ENCODE measurements at places on chromosomes 7 and 10. TPM values are rescaled to one million over a fixed set of nuclear protein-coding genes. Genes with fewer than 3 reads are reported as not detected.

DNA sequence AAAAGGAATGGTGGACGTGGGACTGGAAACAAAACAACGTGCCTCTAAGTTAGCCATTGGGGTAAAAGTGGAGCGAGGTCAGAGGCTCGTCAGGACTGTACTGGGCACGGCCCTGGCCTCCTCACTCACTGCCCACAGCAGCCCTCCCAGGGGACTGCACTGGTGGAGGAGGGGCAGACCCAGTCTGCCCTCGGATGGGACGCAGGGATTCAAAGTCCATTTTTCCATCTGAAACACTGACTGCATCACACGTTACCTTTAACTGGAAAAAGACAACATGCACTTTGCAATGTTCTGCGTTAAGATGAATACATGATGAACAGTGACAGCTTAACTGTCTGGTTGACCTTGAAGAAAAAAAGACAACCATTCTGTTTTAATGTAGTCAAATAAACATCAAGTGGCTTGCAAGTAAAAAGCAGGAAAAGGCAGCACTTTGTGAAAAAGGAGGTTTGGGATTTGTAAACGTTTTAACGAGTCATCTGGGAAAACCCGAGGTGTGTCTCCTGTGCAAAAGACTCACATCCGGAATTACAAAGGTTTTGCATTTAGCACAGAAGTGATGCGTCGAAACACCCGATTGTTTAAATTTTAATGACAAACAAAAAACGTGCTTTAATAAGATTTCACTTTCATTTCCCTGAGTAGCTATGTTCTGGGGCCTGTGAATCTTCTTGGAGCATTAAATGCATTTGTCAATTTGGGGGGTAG, 18.8 kb downstream of the KLF6 start:
- no peak for DNase-seq

GRCh38 chr7:22586101-22586785, 86.3 kb upstream of the STEAP1B start:
- DNase-seq, result no peak

Gene CTAGE15
- not detected for total RNA-seq

DNA sequence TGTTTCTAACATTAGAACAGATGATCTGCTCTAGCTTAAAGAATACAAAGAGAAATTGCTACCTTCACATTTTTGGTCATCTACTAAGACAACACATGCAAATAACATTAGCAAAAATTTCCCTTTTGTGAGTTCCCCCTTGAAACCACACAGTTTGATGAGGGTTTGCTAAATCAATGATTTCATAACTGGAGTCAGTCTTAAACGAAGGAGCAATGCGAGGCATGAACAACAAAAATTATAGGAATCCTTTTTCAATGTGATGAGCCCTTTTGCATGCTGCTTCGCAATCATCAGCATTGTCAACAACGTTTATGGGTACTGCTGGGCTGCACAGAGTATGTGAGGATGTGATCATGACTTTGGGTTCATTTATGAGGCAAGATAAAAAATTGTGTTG, 286.4 kb downstream of the C7orf25 start:
- DNase-seq, result no peak

Gene ERV3-1
- total RNA-seq, result 28.8 TPM

DNA sequence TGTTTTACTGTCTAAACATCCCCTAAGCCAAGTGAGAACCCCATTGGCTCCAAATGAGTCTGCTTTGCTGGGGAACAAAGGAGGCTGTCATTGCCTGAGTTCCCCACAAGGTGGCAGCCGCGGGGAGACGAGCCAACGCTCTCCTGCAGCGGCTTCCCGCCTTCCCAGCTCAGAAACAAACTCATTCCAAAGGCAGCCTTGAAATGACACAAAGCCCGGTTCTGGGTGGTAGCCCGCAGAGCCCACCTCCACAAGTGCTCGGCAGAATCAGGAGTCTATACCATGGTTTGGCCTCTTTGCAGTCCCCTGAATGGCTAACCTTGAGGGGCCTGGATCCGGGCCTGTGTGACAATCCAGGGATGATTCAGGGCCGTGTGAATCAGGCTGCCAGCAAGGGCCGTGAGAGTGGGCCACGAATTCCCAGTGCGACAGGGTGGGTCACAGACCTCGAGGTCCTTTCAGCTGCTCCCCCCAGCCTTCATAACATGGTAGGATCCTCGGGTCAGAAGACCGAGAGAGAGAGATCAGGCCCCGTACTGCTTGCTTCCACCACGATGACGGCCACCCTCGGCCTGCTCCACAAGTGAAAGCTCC, 79.7 kb downstream of the DLG5 start:
- peak; percentile 76 for DNase-seq

Gene SPDYE18
- total RNA-seq, result not detected

Gene WNT8B
- not detected for total RNA-seq

Gene LRRC17
- not detected for total RNA-seq

DNA sequence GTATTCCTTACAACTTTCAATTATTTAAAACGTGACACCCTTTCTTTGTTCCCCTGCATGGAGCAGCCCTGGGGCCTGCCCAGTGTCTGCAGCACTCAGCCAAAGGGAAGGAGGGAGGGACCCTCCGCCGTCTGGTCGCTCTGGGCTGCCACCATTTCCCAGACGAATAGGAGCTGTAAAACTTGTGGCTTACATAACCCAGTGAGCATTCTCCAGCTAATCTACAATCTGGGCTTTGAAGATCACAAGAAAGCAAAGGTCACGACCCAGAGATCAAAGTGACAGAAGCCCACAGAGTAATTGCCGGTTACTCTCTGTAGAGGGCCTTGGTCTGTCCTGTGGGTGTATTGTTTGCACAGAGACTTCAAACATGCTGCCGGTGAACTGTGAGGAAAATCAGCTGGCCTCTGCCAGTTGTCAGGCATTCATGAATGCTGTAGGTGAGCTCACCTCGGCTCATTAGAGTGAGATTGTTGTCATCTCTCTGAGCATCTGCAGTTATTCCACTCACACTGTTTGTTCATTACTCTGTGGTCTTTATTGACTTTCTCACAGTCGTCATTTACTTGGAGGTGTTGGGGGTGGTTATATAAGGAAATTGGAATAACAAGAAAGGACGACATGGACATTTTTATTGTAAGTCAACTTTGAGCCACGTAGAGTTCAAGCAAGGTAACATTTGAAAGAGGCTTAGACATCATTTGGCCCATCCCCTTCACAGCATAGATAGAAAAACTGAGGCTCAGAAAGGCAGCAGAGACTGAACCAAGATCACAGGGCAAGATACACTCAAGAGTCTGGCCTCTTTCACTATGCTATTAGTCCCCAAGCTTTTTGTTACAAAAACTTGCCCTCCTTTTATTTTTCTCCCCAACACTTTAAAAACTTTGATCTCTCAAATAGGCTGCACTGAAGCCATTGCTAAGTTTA, 619.8 kb downstream of the LRMDA start:
- DNase-seq, result no peak

- no peak for DNase-seq
Measured at GRCh38 chr10:127851661-127852194, 41.0 kb downstream of the CLRN3 start.

DNA sequence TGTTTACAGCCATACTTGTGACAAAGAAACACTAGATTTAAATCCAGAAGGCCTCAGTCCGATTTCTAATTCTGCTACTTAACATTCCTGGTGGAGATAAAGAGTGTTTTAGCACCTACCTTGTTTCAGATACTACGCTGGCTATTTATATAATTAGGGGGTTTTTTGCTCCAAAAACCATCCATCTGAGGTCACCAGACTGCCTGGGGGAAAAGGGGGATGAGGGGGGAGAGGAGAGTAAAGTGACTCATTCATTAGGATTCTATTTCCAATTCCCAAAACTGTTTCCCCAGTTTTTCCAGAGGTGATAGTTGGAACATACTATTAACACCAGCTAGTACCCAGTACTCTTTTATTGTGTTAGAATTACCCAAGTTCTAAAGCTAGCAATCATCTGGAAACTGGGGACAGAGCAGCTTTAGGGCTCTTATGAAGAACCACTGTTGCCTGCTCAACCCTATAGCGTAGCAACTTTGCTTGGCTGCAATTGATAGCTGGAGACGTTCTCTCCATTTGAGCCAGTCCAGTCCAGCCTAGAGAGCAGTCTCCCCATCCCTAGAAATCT, 6.6 kb downstream of the GCC1 start:
- no peak for DNase-seq

DNA sequence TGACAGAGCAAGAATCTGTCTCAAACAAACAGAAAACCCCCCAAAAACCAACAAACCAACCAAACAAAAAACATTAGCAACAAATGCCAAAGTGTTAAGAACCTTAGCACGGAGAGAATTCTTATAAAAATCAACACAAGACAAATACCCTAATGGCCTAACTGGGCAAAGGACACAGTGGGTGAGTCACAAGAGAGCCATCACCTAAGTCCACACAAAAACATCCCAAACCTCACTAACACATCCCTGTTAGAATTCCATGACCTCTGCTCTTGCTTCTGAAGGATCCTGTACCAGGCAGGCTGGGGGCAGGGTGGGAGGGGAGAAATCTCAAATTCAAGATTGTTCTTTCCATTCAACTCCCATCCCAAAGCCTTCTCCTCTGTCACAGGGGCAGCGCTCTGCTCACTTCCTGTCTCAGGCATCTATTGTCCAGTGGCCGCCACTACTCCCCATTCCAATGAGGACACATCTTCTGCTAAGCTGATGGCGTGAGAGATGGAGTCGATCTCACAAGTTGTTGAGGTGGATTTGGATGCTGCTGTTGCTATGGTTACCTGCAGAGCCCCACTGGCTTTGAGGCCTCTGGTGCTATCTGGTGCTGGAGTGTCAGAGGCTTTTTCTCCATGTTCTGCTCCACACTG, 9.2 kb downstream of the IL15RA start:
- no peak for DNase-seq
